ENCODE measurements at places on chromosomes 3 and 15.

GRCh38 chr3:54087581-54088410 is 34.6 kb upstream of the CACNA2D3 start:
- no peak for DNase-seq

DNA sequence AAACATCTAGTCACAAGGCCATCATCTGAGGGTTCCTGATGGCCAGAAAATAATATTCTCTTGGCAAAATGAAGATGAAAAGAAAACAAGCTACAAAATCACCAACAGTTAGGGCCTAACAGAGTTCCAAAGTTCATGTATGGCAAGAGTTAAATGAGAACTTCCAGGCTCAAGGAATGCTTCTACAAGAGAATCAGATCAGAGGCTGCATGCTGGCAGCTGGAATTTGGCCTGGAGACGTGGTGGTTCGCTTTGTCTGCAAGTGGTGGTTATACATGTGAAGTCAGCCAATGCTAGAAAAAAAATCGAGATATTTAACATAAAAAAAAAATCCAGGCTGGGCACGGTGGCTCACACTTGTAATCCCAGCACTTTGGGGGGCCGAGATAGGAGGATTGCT is 5.6 kb downstream of the SIAH2 start:
- no peak for DNase-seq

GRCh38 chr3:192920411-192920810 is 2.8 kb upstream of the MB21D2 start:
- DNase-seq: no peak

GRCh38 chr3:114600571-114600970 is 306.7 kb downstream of the TIGIT start:
- no peak for DNase-seq

GRCh38 chr3:116905794-116906193 is 196.2 kb downstream of the TUSC7 start:
- no peak for DNase-seq

DNA sequence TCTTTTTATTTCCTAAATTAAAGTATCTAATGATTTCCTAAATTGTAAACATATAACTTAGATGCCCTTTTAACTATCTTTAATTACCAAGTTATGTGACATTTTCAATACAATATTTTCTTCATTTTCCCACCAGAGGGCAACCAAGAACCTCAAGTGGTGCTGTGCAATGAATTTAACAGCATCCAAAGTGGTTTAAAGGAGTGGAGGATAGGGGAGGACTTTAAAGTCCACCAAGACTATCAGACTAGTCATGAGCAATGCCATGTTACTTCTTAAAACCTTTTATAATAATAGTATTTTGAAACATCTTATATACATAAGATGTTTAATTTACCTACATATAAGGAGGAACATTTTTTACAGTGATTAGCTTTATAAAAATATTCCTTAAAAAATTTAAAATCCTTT is 74.4 kb downstream of the DLG1 start:
- DNase-seq: peak; percentile 82

DNA sequence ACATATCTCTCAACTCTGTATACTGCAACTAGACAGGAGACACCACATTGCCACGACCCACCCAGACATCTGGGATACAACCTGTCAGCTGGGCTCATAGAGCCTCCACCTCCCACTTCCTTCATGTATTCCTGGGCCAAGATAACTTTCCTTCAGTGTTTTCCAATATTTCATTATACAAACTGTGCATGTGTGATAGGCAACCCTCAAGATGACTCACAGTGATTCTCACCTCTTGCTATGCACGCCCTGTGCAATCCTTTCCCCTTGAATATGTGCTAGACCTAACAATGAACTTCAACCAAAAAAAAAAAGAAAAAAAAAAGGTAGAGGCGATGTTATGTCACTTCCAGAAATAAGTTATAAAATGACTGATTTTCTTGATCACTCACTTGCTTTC is 138.0 kb upstream of the ALCAM start:
- no peak for DNase-seq

DNA sequence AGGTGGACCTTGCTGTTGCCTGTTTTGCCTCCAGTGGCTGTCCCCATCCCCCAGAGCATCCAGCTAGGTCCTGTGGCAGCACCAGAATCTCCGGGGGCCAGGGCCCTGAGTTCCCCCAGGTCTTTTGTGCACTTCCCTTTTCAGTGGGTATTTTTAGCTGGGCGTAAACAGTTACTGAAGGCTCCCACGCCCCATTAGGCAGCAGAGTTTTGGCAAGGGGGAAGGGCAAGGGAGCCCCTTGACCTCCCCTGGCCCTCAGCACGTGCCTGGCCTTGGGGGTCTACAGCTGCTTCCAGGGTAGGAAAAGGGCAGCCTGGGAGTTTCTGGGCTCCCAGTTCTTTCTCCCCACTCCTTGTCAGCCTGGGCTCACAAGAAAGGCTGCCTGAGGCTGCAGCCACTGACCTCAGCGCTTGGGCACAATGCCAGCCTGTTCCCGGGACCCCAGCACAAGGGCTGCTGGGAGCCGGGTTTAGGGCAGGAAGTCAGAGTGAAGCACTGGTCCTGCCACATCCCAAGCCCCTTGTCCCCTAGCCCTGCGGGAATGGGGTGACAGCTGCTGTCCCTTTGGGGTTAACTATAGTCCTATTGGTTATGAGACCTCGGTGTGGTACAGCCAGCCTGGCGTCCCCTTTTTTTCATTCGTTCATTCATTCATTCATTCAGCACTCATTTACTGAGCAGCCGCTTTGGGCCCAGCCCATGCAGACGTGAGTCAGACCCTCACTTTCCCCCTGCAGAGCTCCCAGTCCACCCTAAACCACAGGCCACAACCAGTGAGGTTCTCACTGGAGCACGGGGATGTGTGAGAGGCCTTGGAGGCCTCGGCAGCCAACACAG is 8.4 kb downstream of the CSK start:
- DNase-seq: peak; percentile 44

DNA sequence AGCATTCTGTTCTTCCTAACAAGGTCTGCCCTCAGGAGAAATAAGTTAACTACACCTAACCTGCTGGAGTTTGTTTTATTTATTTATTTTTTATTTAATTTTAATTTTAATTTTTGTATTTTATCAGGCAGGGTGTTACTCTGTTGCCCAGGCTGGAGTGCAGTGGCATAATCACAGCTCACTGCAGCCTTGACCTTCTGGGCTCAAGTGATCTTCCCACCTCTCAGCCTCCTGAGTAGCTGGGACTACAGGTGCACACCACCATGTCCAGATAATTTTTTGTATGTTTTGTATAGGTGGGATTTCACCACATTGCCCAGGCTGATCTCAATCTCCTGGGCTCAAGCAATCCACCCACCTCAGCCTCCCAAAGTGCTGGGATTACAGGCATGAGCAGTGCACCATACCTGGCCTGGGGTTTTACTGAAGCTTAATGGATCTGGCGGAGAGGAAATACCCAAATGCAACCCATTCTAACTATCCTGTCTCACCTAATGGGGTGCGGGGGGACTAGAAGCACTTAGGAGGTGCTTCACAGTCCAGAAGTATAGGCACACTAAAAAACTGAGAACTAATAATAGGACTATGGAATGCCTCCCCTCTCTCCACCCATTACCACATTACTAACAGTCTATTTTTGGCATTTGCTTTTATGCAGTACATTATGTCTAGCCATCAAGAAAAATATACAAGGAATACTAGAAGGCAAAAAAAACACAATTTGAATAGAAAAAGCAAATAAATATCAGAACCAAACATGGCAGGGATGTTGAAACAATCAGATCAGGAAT is 61.4 kb downstream of the TTBK2 start:
- peak; percentile 7 for DNase-seq

GRCh38 chr3:40649346-40649745 is 124.6 kb downstream of the ZNF621 start:
- DNase-seq: no peak

GRCh38 chr3:136862617-136863322 is 762 bp downstream of the NCK1 start:
- peak; percentile 81 for DNase-seq

DNA sequence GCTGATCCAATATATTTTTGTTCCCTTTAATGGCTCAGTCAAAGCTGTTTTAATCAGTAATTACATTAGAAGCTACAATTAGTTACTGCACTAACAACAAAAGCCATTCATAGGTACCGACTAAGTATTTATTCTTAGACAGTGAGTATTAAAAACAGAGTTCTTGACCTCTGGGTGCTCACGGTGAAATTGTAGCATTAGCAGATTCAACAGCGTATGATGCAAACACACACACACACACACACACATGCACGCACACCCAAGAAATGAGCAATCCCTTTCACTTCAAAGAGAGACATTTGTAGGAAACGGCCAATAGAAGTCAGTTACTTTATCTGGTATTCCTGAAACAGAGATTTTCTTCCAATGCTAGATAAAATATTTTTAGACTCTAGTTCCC is 27.0 kb upstream of the MITF start:
- DNase-seq: no peak

GRCh38 chr3:184343200-184343876 is 5.9 kb downstream of the FAM131A start:
- no peak for DNase-seq

GRCh38 chr3:74445541-74445940 is 168.9 kb downstream of the CNTN3 start:
- DNase-seq: no peak

- peak; percentile 100 for DNase-seq
These were observed at the start of gene EPM2AIP1 for GRCh38 chr3:36992806-36993325. TSS of gene EPM2AIP1 (minus strand) at chr3:36993131. CDS start at chr3:36993077, 54 bp downstream.

GRCh38 chr3:43855674-43856299 is 165.0 kb downstream of the ABHD5 start:
- DNase-seq: peak; percentile 67

DNA sequence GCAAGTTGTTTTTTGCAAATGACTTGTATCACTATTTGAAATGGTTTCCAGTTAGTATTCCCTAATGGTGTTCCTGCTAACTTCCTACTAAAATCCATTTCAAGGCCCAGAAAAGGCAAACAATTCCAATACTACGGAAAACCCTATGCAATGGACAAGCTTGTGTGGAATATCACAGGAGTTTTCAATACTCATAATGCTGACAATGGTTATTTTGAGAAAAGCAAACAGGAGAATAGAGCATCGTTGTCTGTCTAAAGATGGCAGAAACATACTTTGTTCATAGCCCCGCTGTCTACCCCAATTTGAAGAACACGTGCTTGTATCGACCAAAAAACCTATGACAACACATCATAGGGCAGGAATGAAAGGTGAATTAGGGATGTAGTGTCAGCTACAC is 327.9 kb downstream of the CHST2 start:
- no peak for DNase-seq

DNA sequence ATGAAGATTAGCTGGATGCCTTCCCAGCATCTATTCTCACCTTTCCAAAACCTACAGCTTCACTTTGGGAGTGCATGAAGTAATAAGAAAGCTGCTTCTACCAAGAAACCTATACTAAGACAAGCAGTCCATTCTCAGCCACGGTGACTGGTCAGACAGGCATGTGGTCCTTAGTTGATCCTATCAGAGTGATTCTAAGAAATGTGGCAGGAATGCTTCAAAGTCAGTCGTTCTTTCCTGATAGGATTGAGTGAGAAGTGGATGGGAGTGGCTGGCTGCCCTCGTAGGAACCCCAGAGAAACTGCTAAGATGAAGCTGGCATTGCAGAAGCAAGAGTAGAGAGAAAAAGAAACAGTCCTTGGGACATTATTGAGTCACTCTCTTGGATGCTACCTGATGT is 16.6 kb downstream of the FOXB1 start:
- DNase-seq: no peak

GRCh38 chr15:29872716-29873115 is 50.4 kb upstream of the TJP1 start:
- DNase-seq: no peak

GRCh38 chr3:135905058-135905724 is 60.3 kb upstream of the PPP2R3A start:
- peak; percentile 28 for DNase-seq

- DNase-seq: no peak
These were observed 66.4 kb downstream of the SCN5A start for GRCh38 chr3:38582941-38583645.

GRCh38 chr15:60172143-60172542 is 168.0 kb downstream of the FOXB1 start:
- no peak for DNase-seq

GRCh38 chr3:110106805-110107204 is 769.5 kb upstream of the DPPA4 start:
- DNase-seq: peak; percentile 20

DNA sequence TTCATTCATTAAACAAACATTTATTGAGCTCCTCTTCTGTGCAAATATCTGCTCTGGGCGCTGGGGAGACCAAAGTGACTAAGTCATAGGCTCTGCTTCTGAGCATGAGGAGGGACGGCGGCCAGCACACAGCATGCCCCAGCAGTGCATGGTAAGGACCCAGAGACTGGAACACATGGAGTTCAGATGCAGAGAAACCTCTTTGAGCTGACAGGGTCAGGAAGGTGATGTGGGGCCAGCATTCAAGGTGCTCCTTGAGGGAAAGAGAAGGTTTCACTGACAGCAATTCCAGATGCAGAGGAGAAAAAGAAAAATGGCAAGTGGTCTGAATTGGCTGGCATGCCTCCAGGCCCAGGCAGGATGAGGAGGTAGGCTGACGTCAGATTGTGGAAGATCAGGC is 234.5 kb downstream of the UACA start:
- DNase-seq: no peak

DNA sequence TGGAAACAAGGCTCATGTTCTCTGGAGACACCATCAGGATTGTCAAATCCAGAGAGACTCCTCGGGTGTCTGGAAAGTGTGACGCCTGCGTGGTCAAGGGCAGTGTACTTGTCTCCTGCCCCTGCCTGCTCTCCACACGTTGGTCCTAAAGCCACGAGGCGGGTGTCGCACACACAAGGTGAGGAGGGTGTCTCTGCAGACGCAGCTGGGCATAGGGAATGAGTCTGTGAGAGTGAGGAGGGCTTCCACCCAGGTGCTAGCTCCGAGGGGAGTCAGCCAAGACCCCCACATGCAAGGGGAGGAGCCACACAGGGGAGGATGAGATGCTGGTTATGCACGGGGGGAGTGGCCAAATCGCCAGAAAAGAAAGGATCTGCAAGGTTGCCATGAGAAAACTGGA is 27.9 kb upstream of the OCA2 start:
- DNase-seq: no peak

DNA sequence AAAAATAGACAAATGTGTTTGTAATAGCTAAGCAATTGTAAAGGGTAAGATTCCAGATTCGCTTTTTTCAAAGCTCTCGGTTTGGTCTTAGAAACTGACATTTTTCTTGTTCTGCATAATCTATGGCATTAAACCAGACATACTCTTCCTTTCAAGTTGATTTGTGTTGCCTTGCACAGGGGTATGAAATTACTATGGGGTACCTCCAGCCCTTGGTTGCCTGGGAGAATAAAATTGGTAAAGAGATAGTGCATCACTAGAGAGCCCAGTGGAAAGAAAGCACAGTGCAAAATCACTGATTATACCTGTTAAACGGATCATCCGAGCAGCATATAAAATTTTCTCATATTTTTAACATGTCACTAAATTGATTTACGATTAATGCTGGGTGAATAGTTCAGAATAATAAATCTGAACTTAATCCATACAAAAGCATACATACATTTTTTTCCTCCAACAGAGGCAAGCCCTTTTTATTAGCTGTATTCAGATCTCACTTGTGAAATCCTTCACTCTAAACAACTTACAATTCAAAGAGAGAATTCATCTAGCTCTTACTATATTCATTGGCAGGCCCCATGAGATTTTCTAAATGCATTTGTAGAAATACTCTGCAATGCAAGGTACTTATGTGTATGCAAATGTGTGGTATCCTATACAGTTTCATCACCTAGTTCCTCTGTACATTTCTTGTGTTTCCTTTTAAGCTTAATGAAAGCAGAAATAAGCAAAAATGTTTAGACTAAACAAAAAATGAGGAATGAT is 224.4 kb downstream of the ROBO1 start:
- DNase-seq: no peak

- DNase-seq: no peak
These were observed 8.1 kb downstream of the ZXDC start for GRCh38 chr3:126467611-126467955.

GRCh38 chr15:42876224-42876623 is 44.4 kb downstream of the TTBK2 start:
- no peak for DNase-seq

Data from adipocyte (in vitro differentiated cells).